ENCODE measurements at places on chromosomes 5 and 9.

GRCh38 chr5:180209137-180209581, at the start of gene RASGEF1C:
RASGEF1C (minus strand) TSS chr5:180209211; CDS start chr5:180138052, 71,159 bp downstream.
- DNase-seq, result no peak

DNA sequence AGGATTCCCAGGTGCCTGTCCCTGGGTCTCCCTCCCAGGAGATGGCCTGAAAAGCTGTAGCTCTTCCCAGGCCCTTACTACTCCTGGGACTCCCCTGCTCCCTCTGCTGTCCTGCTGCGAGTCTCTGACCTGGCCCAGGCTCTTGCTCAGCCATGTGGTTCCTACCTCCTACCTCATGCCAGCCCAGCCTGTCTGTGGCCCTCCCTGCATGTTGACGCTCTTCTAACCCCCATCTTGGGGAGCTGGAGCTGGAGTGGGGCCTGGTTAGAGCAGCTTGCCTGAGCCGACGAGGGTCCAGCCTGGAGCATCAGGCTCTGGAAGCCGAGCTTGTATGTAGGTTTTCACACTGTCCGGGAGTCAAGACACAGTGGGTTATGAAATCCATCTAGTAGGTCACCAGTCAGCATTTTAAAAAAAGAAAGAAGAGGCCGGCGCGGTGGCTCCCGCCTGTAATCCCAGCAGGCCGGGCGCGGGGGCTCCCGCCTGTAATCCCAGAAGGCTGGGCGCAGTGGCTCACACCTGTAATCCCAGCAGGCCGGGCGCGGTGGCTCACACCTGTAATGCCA, 244.4 kb downstream of the FANCC start:
- DNase-seq, result no peak

GRCh38 chr9:71816916-71817451, 48.7 kb upstream of the CEMIP2 start:
- DNase-seq, result no peak

DNA sequence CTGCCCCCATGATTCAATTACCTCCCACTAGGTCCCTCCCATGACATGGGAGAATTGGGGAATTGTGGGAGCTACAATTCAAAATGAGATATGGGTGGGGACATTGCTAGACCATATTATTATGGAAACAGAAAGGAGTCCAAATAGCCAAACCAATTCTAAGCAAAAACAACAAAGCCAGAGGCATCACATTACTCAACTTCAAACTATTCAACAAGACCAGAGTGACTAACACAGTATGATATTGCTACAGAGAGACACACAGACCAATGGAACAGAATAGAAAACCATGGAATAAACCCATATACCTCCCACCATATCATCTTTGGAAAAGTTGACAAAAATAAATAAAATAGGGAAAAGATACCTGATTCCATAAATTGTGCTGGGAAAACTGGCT, 710.5 kb upstream of the CDH9 start:
- DNase-seq, result no peak

- DNase-seq, result no peak
Observed at GRCh38 chr9:111253742-111254437, 76.1 kb downstream of the OR2K2 start.

GRCh38 chr5:21424907-21425306, 1428.2 kb downstream of the CDH12 start:
- no peak for DNase-seq

DNA sequence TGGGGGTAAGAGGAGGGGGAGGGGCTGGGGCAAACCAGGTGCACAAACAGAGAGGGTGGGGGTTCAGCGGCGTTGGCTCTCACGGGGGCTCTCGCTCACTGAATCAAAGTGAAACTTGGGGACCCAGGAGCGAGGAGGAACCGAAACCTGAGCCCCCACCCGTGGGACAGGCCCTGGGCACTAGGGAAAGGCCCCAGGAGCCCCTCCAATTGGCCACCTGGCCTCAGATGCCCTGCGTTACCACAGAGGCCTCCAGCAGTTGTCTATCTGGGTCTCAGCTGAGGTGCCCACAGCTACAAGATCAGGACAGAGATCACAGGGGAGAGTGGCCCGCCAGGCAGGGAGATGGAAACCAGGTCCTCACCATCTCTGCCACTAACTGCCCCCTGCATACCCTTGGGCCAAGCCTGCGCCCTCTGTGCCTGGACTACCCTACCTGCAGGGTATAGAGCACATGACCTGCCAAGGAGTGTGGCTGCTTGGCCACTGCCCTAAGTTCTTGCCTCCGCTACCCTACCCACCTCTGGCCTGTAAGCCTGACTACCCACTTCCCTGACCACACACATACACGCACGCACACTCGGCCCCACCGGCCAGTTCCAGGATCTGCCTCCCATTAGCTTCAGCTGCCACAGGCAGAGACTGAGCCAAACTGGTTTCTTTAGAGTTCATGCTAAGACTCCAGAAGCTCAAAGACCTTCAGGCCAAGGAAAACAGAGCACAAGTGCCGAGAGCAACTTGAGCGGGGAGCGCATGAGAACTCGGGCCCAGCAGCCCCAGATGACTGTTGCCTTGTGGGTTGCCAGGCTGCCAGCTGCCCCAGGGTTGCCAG, 39.9 kb downstream of the PAX5 start:
- DNase-seq, result peak; percentile 35

DNA sequence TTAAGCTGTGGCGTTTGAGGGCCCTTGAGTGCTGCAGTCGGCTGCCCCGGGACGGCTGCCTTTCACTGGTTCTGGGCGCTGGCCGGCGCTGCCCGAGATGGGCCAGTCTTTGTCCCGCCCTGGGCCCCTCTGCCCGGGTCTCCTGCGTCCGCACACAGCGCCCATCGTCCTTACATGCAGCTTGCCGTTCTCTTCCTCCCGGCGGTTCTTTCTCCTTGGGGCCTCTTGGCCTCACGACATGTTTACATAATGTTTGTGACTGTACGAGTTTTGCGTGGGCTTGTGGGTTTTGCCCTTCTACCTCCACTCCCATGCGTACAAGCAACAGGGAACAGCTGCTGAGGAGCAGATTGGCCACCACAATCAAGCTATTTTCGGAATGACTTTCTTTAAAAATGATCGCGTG, 618 bp downstream of the TNPO1 start:
- no peak for DNase-seq

- no peak for DNase-seq
Observed at GRCh38 chr9:70801181-70801829, 320.1 kb downstream of the TRPM3 start.

DNA sequence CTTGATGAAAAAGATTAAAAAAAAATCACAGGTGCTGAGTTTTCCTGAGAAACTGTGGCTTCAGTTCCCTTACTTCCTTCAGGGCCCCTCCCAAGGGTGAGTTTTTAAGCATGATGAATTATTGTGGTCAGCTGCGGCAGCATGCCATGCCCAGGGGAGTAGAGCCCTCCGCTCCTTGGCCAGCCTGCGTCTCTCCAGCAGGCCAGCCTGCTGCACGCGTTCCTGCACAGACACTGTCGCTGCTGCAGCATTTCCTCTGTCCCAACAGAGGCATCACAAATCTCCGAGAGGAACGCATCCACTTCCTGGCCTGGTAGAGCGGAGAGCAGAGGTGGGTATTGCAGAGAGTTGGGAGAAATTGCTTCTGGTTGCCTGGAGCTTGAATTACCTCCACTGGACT, 26.1 kb upstream of the GLRA1 start:
- no peak for DNase-seq

GRCh38 chr5:149447373-149448367, 68.6 kb upstream of the IL17B start:
- DNase-seq, result no peak

GRCh38 chr9:102047549-102047948, 309.1 kb upstream of the GRIN3A start:
- no peak for DNase-seq

DNA sequence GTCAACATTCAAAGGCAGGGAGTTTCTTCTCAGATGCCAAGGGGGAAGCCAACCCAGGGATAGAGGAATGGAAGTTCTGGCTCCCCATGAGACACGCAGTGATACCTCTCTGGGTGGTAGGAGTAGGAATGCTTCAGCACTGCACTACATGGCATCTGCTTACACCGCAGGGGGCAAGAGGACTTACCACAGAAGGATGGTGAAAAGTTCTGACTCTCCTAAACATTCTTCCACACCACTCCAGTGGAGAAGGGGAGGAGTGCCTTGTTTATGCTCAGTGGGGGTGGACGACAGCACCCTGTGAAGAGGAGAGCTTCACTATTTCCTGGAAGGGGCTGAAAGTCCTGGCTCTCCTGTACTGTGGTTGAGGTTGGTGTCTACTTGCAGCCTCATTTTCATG, 1011.3 kb upstream of the WWC1 start:
- DNase-seq, result no peak

DNA sequence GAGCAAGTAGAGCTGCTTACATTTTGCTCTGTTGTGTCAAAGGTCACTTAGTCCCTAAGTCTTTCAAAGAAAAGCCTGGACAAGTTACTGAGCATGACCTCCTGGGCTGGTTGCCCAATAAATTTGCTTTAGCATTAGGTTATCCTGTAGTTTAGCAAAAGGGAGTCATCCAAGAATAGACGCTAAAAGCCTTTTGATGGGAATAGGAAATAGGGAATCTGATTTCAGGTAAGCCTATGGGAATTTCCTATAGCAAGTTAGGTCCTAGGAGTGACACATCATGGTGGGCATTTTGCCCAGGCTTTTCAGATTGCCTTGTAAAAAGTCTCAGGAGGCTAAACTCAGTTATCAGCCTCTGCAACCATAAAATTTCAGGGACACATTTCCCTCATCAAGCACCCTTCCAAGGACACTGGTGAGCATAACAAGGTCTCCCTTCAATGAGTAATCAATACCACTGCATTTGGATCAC, 67.6 kb upstream of the RANBP3L start:
- DNase-seq, result no peak

- DNase-seq, result no peak
Observed at GRCh38 chr5:67541875-67542274, 345.3 kb upstream of the CD180 start.

DNA sequence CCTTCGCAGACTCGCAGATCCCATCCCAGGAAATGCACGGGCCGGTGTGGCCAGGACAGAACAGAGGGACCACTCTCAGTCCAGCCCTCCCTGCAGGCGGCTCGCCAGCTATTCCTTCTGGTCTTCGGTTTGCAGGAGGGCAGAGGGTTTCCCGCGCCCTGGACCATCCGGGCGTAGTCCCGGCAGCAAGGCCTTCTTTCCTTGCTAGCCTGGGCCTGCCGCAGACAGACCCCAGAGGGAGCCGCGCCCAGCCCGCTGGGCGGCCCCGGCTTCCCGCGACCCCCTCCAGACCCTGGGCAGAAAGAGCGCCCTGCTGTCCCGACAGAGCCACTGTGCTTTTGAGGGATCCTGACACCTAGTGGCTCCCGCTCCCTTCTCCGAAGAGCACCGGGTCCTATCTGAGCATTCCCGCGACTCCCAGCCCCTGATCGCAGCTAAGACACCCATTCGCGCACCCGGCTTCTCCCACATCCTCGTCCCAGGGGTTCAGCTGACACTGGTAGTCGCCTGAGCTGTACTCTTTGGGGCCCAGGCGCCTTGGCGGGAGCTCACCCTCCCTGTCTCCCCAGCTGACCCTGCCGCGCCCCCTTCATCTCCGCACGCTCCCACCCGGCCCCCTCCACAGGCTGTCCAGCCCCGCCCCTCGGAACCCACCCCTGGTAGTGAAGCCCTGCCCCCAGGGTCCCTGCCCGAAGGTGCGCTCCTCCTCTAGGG, 1.1 kb downstream of the CFAP90 start:
- DNase-seq, result no peak

GRCh38 chr5:6505783-6506557, 57.3 kb downstream of the UBE2QL1 start:
- no peak for DNase-seq

- no peak for DNase-seq
Observed at GRCh38 chr9:131670247-131671132, 69.4 kb downstream of the RAPGEF1 start.

GRCh38 chr5:83957188-83957587, 236.5 kb upstream of the HAPLN1 start:
- no peak for DNase-seq

- no peak for DNase-seq
Observed at GRCh38 chr5:135545099-135545498, 9.3 kb upstream of the NEUROG1 start.

All from thymus (tissue), 14 donors.